ENCODE measurements at places on chromosomes 3 and 15.

- no peak for ATAC-seq
Measured at GRCh38 chr3:177557548-177557947, 360.3 kb upstream of the TBL1XR1 start.

GRCh38 chr3:72312339-72312738, 527.4 kb upstream of the PROK2 start:
- ATAC-seq: peak; percentile 24

- ATAC-seq: no peak
Measured at GRCh38 chr3:183892610-183893214, 8.0 kb upstream of the PARL start.

GRCh38 chr3:105869861-105870755, 1.3 kb upstream of the CBLB start:
- ATAC-seq: no peak

- ATAC-seq: no peak
Measured at GRCh38 chr3:171268677-171269076, 191.5 kb downstream of the TNIK start.

- no peak for ATAC-seq
Measured at GRCh38 chr3:104126864-104127553, 1239.7 kb upstream of the ALCAM start.

Measured in activated CD4-positive, CD25-positive, alpha-beta regulatory T cell treated with anti-CD3 and anti-CD28 coated beads, Interleukin-2, amount 50 U/mL, for 24 hours (primary cell).